ENCODE measurements at places on chromosomes 11 and 22. TPM values are rescaled to one million over a fixed set of nuclear protein-coding genes. Genes with fewer than 3 reads are reported as not detected.

- H3K36me3 ChIP-seq, result peaks cover 53% of the 10 kb centered on the region
- DNase-seq, result peak; percentile 69
- H3K27ac ChIP-seq, result peak overlapping the region; percentile 96
- peaks cover 81% of the 10 kb centered on the region for H3K4me1 ChIP-seq
- H3K4me3 ChIP-seq, result peak overlapping the region; percentile 79
Measured at GRCh38 chr11:61026121-61027031, 54.9 kb downstream of the CD6 start.

- H3K4me1 ChIP-seq, result no peaks in the 10 kb centered on the region
- DNase-seq, result no peak
- H3K27me3 ChIP-seq, result peaks cover 7% of the 10 kb centered on the region
- no peak overlapping the region for H3K27ac ChIP-seq
Measured at GRCh38 chr11:113106507-113106906, 145.3 kb downstream of the NCAM1 start.

GRCh38 chr22:23313791-23314567 is 133.7 kb downstream of the BCR start:
- H3K36me3 ChIP-seq, result no peaks in the 10 kb centered on the region
- no peak overlapping the region for H3K27ac ChIP-seq
- no peak for DNase-seq
- peaks cover 9% of the 10 kb centered on the region for H3K4me1 ChIP-seq
- no peaks in the 10 kb centered on the region for H3K27me3 ChIP-seq
- H3K4me3 ChIP-seq, result no peak overlapping the region

DNA sequence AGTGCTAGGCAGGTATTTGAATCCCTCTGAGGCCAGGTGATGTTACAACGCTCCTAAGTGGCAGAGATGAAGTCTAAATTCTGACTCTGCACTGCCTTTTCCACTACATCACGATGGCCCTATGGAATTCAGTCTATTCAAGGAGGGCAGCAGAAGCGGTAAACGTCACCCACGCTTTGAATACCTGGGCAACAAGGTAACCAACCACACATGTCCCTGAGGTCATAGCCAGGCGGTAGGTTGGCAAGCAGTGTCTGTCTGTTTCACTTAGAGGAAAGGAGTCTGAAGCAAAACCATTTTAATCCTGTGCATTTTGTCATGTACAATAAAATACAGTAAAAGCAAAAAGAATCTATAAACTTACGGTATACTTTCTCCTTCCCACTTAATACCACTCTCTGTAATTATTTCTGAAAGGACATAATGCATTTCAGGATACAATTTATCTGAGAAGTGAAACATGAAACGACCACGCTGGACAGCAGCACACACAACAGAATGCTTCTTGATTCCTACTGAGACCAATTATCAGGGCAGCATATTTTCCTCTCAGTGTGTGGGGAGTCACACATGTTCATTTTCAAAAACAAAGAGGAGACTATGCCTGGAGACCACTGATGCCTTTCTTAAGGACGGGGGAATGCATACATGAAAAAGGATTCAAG is 51.3 kb downstream of the PRDM10 start:
- H3K4me1 ChIP-seq, result no peaks in the 10 kb centered on the region
- H3K36me3 ChIP-seq, result peaks cover 8% of the 10 kb centered on the region
- no peak overlapping the region for H3K27ac ChIP-seq
- no peaks in the 10 kb centered on the region for H3K27me3 ChIP-seq
- H3K4me3 ChIP-seq, result no peak overlapping the region
- no peak for DNase-seq

GRCh38 chr11:66639066-66639813 is 737 bp downstream of the RBM4 start:
- DNase-seq, result peak; percentile 37
- H3K4me3 ChIP-seq, result peak overlapping the region; percentile 83
- H3K36me3 ChIP-seq, result peaks cover 77% of the 10 kb centered on the region

GRCh38 chr11:74072286-74072685 is 63.4 kb upstream of the UCP3 start:
- no peak overlapping the region for H3K4me3 ChIP-seq
- H3K27me3 ChIP-seq, result no peaks in the 10 kb centered on the region
- H3K27ac ChIP-seq, result no peak overlapping the region
- H3K4me1 ChIP-seq, result no peaks in the 10 kb centered on the region

DNA sequence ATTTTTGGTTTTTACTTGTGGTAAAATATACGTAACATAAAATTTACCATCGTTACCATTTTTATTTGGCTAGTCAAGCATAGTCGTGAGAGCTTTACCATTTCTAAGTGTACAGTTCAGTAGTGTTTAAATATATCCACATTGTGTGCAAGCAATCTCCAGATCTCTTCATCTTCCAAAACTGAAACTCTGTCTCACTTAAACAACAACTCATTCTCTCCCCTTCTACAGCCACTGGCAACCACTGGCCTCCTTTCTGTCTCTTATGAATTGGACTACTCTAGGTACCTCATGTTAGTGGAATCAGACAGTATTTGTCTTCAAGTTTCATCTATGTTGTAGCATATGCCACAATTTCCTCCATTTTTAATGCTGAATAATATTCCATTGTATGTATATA is 37.4 kb downstream of the SMC1B start:
- H3K27ac ChIP-seq, result no peak overlapping the region
- H3K4me3 ChIP-seq, result no peak overlapping the region
- H3K4me1 ChIP-seq, result peaks cover 2% of the 10 kb centered on the region
- DNase-seq, result no peak
- no peaks in the 10 kb centered on the region for H3K27me3 ChIP-seq
- H3K36me3 ChIP-seq, result no peaks in the 10 kb centered on the region

GRCh38 chr11:76680518-76681425 is 10.2 kb upstream of the LRRC32 start:
- no peaks in the 10 kb centered on the region for H3K36me3 ChIP-seq
- peaks cover 7% of the 10 kb centered on the region for H3K27me3 ChIP-seq
- H3K4me1 ChIP-seq, result peaks cover 35% of the 10 kb centered on the region
- no peak overlapping the region for H3K4me3 ChIP-seq

- no peak for DNase-seq
- no peaks in the 10 kb centered on the region for H3K27me3 ChIP-seq
- H3K27ac ChIP-seq, result peak overlapping the region; percentile 88
- H3K4me3 ChIP-seq, result peak overlapping the region; percentile 89
- H3K36me3 ChIP-seq, result peaks cover 15% of the 10 kb centered on the region
Measured at GRCh38 chr11:67506426-67507051, 1.4 kb upstream of the PITPNM1 start.

DNA sequence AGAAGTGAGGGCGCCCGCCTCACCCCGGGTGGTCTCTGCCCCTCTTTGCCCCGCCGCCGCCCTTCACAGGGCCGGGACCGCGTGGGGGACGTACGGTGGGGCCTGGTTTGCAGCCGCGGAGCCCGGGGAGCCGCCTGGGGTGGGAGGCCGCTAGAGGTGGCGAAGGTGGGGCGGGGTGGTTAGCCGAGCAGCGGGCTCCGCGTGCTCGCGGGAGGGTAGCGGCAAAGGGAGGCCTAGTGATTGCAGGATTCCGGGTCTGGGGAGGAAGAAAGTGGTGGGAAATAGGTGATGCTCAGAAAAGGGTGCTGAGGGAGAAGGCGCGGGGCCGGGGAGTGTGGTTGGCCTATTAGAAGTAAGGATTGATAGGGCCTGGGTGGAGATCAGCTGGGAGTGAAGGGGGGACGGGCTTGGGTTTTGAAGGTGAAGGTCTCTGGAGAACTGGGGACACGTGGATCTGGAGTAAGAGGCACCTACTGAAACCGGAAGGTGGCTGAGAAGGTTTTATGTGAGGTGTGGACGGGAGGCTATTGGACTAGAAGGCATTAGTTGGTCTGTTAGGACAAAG is 571 bp downstream of the FAR1 start:
- H3K36me3 ChIP-seq, result peaks cover 36% of the 10 kb centered on the region
- H3K4me1 ChIP-seq, result peaks cover 40% of the 10 kb centered on the region
- DNase-seq, result peak; percentile 63
- H3K27me3 ChIP-seq, result peaks cover 2% of the 10 kb centered on the region

The DCHS1 gene
- 1.6 TPM for total RNA-seq

The OR8U1 gene
- not detected for total RNA-seq

The OSBPL5 gene
- 5.9 TPM for total RNA-seq

Measured in activated CD8-positive, alpha-beta T cell treated with anti-CD3 and anti-CD28 coated beads for 36 hours (primary cell).